Hematopoietic multipotent progenitor cell treated with erythropoietin and hydrocortisone succinate and interleukin-3 and kit ligand, for 6 days (in vitro differentiated cells): ENCODE measurements at places on chromosomes 6 and 20.

DNA sequence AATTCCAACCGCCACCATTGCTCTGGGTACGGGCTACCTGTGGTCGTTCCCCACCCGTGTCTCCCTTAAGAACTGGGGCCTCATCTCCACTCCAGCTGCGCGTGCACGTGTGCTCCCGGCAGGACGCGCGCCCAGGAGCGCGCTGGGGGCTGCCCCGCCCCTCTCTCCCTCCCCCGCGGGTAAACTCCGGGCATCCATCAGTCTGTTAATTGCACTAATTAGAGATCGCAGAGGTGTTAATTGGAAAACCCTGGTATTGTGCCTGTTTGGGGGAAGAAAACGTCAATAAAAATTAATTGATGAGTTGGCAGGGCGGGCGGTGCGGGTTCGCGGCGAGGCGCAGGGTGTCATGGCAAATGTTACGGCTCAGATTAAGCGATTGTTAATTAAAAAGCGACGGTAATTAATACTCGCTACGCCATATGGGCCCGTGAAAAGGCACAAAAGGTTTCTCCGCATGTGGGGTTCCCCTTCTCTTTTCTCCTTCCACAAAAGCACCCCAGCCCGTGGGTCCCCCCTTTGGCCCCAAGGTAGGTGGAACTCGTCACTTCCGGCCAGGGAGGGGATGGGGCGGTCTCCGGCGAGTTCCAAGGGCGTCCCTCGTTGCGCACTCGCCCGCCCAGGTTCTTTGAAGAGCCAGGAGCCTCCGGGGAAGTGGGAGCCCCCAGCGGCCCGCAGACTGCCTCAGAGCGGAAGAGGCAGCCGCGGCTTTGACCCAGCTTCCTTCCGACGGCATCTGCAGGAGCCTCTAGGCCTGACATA lies 14.4 kb downstream of the FOXP4 start:
- DNase-seq: peak; percentile 81

DNA sequence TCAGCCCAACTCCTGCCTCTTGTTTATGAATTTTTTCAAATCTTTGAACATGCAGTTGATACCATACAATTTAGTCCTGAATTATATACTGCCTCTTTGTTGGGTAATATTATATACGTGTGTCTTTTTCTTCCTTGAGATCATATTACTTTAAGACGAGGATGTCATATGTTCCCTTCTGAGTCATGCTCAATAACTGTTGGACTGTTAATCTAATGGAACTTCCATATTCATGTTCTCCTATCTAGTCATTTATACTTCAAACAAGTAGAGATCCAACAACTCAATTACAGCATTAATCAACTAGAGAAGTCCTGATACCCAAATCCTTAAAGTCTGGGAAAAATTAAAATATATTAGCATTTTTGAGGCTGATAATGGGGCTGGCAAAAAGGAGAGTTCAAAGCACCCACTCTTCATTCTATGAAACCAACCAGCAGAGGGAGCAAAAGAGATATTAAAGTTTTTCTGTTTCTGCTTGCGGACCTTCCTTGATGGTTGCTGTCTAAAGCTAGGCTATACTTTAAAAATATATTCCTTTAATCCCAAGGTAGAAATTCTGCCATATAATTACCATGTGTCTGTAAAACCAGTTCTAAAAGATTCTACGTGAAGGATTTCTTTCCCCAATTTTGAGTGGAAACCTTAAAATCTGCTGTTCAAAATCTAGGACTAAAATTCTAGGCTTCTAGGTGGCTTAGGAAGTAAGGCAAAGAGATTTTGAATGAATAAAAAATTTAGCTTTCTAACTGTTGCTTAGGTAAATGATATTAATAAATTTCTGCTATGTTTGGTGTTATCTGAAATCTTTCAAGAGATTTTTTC lies 498.9 kb downstream of the BCKDHB start:
- peak; percentile 67 for DNase-seq

- no peak for DNase-seq
Measured at GRCh38 chr6:160972111-160972510, 19.5 kb upstream of the MAP3K4 start.

DNA sequence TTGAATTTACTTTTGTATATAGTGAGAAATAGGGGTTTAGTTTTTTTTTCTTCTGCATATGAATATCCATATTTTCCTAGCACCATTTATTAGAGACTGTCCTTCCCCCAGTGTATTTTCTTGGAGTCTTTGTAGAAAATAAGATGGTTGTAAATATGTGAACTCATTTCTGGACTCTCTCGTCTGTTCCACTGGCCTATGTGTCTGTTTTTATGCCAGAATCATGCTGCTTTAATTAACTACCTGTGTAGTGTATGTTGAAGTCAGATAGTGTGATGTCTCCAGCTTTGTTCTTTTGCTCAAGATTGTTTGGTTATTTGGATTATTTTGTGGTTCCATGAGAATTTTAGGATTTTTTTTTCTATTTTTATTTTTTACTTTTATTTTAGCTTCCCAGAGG lies 176.6 kb upstream of the RAB32 start:
- no peak for DNase-seq

- DNase-seq: no peak
Measured at GRCh38 chr6:111944541-111944940, 71.3 kb upstream of the FYN start.

GRCh38 chr20:34328928-34329677 lies 25.9 kb upstream of the AHCY start:
- DNase-seq: no peak

- no peak for DNase-seq
Measured at GRCh38 chr6:89010825-89011224, 47.4 kb upstream of the RNGTT start.

DNA sequence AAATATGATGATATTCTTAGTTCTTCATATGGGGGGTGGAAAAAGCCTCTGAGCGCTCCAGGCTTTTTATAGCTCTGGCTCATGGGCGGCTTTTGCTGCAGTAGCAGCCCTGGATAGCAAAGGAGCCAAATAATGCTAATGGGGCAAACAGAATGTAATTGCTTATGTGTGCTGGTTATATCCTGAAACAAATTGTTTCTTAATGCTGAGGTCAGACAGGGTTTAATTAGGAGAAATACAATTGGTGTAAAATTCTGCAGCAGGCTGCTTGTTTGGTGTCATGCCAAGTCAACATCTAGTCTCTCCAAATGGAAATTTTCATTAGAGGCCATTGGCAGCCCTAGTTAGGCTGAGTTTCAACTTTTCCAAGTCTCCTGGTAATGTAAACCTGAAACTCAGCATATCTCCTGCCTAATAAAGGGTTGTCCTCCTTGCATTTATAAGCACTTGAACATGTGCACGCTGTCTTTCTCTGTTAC lies 530.1 kb upstream of the NOX3 start:
- no peak for DNase-seq

- DNase-seq: peak; percentile 62
Measured at GRCh38 chr6:147310521-147310920, 106.3 kb downstream of the STXBP5 start.

DNA sequence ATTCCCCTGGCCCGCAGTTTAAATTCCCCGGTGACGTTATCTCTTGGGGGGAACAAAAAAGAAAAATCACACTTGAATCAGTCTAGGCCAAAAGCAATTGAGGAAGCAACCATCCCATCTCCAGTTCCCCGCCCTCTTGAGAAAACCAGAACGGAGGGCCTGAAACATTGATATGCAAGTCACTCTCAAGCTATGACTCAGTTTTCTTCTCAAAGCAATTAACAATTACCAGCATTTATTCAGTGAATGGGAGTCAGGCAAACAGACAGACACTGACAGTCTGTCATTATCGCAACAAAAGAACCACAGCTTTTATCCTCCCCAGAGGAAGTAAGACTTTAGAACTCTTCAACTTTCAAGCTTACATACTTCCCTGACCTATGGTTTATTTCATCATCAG lies 100.9 kb downstream of the OPRM1 start:
- DNase-seq: peak; percentile 59

GRCh38 chr20:35603695-35604448 lies 11.8 kb upstream of the SPAG4 start:
- no peak for DNase-seq

DNA sequence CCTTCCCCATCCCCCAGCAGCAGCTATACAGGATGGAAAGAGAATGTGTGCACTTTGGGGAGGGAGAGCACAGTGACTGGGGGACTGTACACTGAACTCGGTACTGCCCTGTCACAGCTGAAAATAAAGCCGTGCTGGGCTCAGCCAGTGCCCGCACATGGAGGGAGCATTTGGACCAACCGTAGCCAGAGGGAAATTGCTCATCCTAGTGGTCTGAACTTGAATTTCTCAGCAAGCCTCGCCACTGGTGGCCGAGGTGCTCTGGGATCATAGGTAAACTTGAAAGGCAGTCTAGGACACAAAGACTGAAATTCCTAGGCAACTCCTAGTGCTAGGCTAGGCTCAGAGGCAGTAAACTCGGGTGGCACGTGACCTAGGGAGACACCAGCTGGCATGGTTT lies 61.0 kb downstream of the DZANK1 start:
- DNase-seq: no peak

DNA sequence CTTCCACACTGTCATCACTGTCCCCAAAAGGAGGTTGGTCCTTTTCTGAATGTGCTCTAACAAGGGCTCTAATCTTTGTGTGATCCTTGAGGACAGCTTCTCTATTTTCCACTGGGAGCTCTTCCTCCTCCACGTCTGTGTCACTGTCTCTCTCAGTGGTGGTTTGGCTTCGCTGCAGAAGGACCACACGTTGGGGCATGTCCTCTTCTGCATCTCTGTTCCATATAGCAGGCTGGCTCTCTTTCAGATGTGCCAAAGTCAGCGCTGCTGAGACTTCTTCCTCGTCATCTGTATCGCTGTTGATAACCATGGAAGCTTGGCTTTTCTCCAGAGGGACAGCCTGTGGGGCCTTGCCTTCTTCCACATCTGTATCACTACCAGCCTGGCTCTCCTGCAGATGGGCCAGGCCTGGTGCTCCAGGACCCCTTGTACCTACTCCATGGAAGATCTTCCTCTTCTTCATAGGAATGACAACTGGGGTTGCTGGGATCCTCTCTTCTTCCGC lies 4.6 kb downstream of the MDC1 start:
- peak; percentile 75 for DNase-seq

- DNase-seq: no peak
Measured at GRCh38 chr6:154907291-154907690, 87.8 kb upstream of the TIAM2 start.

GRCh38 chr6:154606457-154606856 lies 96.0 kb upstream of the CNKSR3 start:
- DNase-seq: no peak

- DNase-seq: no peak
Measured at GRCh38 chr6:161041274-161041673, 49.7 kb downstream of the MAP3K4 start.

DNA sequence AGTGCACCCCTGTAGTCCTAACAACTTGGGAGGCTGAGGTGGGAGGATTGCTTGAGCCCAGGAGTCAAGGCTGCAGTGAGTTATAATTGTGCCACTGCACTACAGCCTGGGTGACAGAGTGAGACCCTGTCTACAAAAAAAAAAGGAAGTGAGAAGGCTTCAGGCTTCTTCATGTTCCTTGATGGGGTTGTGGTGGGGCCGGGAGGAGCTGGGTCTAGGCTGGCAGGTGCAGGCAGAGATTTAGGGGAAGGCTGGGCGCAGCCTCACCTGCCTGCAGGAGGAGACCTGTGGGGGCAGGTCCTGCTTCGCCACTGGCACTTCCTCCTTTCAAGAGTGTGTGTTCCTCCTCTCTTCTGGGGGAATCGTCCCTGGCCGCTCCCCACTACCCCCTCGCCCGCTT lies 63.9 kb downstream of the CHMP4B start:
- DNase-seq: no peak

GRCh38 chr6:96836631-96837080 lies 621 bp downstream of the GPR63 start:
- DNase-seq: peak; percentile 45

GRCh38 chr20:52493171-52493721 lies 301.7 kb upstream of the ZFP64 start:
- DNase-seq: no peak

- DNase-seq: no peak
Measured at GRCh38 chr6:107547451-107547840, 57.5 kb downstream of the SOBP start.

GRCh38 chr6:610882-611281 lies 46.0 kb downstream of the HUS1B start:
- DNase-seq: peak; percentile 17

GRCh38 chr20:25039697-25040437 lies 18.1 kb downstream of the ACSS1 start:
- no peak for DNase-seq

DNA sequence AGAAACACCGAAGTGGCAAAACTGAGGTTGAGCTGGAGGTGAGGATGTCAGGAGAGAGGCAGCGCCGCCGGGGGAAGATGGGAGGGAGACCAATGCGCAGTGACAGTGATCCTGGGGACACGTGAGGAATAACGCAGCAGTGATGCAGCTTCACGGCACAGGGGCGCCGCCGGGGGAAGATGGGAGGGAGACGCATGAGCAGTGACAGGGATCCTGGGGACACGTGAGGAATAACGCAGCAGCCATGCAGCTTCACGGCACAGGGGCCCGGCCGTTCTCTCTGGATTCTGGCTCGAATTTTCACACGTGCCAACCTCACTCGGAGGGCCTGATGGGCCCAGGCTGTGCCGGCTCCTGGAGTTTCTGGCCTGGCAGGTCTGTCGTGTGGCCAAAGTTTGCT lies 94.7 kb downstream of the SMOC2 start:
- DNase-seq: no peak

GRCh38 chr6:134176264-134176975 lies 124.0 kb upstream of the SLC2A12 start:
- DNase-seq: no peak

DNA sequence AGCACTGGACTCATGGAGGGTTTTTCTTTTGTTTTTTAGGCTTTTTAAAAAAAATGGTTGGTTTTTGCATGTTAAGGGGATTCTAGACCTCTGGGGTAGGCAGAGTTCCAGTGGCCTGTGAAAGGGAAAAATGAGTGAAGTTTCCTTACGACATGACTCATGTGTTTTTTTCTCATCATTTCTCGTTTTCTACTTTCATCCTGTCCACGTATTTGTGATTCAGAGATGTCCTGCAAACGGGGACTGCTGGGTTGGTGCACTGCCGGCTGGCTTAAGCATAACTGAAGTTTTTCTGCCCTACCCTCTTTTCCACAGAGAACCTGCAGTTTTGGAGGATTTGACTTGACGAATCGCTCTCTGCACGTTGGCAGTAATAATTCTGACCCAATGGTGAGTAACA lies 182.3 kb downstream of the SASH1 start:
- no peak for DNase-seq

DNA sequence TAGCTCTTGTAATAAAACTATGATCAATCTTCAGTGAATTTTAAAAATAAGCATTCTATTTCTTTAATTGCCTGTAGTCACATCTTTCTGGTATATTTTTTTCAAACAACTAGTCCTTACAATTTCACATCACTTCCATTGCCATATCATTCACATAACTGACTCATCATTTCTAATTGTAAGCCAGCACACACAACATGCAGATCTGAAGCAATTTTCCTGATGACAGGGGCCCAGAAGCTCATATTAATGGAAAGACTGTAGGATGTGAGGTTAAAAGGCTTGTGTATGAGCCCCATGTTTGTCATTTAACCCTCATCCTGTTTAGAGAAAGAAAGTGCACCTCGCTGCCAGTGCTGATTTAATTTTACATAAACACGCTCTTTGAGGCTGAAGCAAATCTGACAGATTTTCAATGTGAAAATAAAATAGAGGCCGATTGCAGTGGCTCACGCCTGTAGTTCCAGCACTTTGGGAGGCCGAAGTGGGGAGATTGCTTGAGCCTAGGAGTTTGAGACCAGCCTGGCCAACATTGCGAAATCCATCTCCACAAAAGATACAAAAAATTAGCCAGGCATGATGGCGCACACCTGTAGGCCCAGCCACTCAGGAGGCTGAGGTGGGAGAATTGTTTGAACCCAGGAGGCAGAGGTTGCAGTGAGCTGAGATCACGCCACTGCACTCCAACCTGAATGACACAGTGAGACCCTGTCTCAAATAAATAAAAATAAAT lies 40.1 kb upstream of the LTV1 start:
- DNase-seq: no peak
